ENCODE measurements at places on chromosomes 16 and 17.

GRCh38 chr17:65446838-65447526 lies 114.5 kb downstream of the AXIN2 start:
- no peak for DNase-seq

GRCh38 chr17:14032234-14032633 lies 37.1 kb upstream of the COX10 start:
- DNase-seq: no peak

GRCh38 chr17:1960545-1960912 lies 64.6 kb downstream of the RTN4RL1 start:
- DNase-seq: no peak

GRCh38 chr16:57147381-57148221 lies 38.2 kb downstream of the PSME3IP1 start:
- DNase-seq: peak; percentile 80

DNA sequence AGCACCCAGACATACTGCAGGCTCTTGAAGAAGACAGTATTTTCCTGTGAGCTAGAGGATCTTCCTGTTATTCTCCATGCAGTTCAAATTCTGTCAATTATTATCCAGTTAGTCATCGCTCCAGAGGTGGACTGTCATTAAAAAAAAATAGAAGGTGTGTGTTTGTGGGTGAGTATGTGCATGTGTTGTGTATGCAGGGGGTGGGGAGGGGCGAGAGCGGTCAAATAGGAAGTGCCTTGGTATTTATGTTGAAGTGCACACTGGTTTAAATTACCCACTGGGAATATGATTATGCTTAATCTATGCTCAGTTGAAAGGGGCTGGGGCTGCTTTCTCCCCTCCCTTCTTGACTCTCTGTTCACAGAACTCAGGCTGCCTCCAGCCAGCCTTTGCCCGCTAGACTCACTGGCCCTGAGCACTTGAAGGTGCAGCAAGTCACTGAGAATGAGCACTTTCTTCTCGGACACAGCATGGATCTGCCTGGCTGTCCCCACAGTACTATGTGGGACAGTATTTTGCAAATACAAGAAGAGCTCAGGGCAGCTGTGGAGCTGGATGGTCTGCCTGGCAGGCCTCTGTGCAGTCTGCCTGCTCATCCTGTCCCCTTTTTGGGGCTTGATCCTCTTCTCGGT lies at the start of gene HSD17B2:
TSS of gene HSD17B2 (plus strand) at position 273 of the 632 bp plus-strand sequence. CDS start at position 445, 172 bp downstream.
- DNase-seq: no peak

GRCh38 chr16:89370601-89371000 lies 119.8 kb downstream of the ANKRD11 start:
- DNase-seq: no peak

DNA sequence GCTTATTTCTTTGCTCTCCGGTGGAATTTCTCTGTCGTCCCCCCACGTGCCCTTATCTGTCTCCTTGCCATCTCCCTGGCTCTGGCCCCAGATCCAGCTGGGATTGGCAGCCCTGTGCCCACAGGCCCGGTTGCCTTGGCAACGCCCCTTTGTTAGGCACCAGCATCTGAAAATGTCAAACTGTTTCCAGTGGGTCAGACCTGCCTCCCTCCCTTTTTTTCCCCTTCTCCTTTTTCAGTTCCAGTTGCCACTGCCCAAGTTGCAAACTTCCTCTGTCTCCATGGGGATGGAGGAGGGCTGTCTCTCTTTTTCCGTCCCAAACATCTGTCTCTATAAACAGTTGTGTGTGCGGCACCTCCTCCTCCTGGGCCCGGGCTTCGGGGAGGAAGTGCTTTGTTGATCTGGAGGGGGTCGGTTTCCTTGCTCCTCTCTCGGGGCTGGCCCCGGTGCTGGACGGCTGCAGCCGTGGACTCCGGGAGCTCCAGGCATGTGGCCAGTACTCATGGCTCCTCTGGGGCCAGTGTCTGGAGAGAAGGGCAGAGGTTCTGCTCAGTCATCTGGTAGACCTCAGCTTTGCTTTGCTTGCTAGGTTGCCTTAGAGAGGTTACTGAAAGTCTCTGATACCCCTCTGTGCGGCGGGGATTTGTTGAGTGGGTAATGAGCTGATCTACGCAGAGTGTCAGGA lies 35.3 kb downstream of the SOCS3 start:
- DNase-seq: peak; percentile 99

- DNase-seq: peak; percentile 32
Observed at GRCh38 chr17:42819939-42820535, 4.0 kb downstream of the BECN1 start.

DNA sequence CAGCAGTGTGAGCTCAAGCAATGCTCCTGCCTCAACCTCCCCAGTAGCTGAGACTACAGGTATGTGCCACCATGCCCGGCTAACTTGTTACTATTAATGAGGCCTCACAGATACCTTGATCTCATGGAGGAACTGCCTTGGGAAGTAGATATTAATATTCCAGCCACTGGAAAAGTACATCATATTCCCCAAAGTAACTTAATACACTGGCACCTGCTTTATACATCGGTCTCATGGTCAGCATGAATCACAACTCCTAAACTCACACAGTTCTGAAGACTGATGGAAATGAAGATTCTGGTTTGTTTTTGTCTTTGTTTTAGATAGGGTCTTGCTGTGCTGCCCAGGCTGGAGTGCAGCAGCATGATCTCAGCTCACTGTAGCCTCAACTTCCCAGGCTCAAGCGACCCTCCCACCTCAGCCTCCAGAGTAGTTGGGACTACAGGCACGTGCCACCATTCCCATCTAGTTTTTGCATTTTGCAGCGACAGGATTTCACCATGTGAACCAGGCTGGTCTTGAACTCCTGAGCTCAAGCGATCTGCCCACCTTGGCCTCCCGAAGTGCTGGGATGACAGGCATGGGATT lies 28.2 kb downstream of the ADCY9 start:
- DNase-seq: no peak

- peak; percentile 53 for DNase-seq
Observed at GRCh38 chr17:31579265-31579664, 187.8 kb downstream of the RAB11FIP4 start.

GRCh38 chr17:38994026-38994425 lies 26.8 kb upstream of the FBXO47 start:
- DNase-seq: no peak

DNA sequence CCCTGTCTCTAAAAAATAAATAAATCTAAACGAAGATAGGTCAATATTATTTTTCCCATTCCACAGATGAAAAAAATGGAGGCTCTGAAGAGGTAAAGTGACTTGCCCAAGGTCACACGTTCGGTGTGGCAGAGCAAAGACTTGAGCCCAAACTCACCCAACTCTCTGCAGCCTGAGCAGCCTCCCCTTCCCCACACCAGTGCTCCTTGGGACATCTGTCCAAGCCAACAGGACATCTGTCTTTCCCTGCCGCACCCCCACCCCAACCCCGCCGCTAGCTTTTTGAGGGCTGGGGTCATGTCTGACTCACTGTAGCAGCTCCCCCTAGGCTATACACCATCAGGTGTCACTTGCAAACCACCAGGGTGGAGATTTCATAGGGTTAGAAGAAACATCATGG lies 5.2 kb upstream of the BEAN1 start:
- DNase-seq: no peak

DNA sequence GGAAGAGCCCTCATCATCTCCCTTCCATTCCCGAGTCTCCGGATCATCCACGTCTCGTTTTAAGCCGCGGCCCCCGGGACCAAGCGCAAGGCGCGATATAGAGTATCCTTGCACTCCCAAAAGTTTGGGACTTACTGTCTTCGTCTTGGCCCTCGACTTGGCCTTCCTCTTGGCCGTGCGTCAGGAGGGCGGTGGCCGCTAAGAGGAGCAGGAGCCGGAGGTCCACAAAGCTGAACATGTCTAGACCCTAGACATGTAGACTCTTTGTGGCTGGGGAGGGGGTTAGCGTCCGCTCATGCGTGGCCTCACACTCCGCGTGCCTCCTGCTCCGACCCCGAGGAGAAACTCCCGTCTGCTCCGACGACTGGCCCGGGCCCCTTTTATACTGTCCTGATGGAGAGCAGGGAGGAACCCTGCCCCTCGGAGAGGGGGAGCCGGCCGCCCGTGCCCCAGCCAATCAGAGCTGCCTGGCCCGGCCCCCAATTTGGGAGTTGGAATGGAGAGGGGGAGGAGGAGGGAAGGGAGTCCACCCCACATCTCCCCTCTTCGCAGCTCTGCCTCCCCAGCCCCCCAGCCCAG lies at the start of gene COL1A1:
TSS of gene COL1A1 (minus strand) at position 356 of the 579 bp plus-strand sequence. CDS start at position 238, 118 bp downstream.
- peak; percentile 95 for DNase-seq

- peak; percentile 53 for DNase-seq
Observed at GRCh38 chr16:21952040-21952792, 945 bp upstream of the UQCRC2 start.

DNA sequence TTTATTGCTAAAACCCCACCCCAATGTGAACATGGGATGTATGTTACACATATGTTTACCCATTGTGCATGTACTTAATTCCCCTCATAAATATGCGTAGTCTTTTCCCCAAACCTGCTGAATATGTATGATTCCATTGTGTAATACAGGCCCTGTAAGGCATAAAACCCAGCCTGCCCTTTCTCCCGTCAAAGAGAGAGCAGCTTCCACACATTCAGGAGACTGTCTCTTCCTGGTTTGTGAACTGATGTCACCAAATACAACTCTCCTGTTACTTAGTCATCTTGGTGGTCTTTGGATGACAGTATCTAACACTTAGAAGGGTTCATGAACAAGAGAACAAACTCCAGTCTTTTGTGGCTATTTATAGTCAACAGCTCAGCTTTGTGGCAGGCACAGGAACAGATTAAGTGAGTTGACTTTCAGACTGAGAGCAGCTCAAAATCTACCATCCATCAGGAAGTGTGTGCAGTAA lies 24.7 kb upstream of the TMC7 start:
- DNase-seq: no peak

DNA sequence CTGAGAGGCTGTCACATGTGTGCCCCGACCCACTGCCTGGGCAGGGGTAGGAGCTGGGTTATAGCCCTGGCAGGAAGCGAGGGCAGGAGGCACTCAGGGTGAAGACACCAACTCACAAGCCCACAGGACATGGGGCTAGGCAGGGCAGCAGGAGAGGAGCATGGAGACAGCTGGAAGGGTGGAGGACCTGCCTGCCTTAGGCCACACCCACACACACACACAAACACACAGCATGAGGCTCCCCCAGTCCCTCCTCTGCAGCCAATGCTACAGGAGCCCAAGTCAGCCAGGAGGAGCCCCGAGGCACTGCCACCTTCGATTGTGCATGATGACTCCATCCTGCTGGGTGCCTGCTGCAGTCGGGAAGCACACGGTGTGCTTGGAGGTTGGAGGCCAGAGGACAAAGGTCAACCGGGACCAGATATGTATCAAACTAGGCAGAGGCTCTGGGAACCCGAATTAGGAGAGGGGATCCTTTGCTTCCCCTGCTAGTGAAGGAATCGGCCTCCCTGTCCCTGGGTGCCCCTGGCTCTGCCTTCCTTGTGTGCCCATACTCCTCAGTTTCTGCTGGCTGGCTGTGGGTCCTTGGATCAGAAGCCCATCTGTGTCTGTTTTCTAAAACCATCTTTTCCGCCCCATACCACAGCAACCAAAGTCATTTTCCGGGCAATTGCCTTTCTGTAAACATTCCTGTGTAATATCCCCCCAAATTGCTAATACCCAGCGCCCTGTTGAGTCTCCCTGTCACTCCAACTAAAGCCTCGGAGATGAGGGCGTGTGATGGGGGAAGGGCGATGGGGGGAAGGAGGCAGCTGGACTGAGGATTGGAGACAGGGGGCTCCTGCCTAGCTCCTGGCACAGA lies 20.5 kb downstream of the SRCIN1 start:
- no peak for DNase-seq

GRCh38 chr17:194828-195602 lies 13.6 kb upstream of the DOC2B start:
- DNase-seq: no peak

DNA sequence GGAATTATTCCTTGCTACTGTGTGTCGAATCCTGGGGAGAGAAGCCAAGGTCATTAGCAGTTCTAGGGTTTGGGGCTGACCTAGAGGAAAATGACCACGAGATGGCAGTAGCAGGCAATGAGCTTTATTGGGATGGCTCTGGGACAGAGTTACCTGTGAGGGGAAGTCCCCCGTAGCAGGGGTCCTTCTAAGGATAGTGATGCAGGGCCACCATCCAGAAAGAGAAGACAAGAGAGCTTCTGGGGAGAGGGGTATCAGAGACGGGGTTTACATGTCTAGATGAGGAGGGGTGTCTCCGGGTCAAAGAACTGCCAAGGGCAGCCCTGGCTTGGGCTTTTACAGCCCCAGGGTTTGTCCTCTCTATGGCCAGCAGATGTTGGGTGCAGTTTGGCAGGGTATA lies 6.4 kb upstream of the GGT6 start:
- DNase-seq: peak; percentile 17

- peak; percentile 30 for DNase-seq
Observed at GRCh38 chr17:74218436-74218835, 5.1 kb downstream of the TTYH2 start.

- no peak for DNase-seq
Observed at GRCh38 chr16:71368958-71369357, 10.4 kb downstream of the CALB2 start.

DNA sequence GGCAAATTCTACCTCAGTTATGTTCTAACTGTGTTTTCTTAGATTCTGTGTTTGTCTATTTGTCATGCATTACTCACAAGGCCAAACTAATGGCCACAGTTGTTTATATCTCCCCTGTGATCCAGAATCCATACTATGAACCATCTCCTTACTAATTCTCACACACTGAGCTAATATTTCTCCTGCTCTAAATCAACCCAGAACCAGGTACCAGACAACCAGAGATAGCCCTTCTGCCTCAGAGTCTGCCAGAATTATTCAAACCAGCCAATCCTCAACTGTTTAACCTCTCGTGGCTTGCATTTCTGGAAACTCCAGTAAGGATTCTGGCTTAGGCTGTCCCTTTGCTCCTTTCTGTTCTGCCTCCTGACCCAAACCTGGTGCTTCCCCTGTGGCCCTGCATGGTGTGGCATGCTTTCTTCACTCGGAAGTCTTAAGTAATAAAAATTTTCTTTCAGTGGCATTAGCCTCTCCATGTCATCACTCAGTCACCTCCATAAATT lies 59.4 kb downstream of the EFCAB5 start:
- DNase-seq: no peak

GRCh38 chr17:9217151-9218056 lies 196.1 kb downstream of the NTN1 start:
- DNase-seq: peak; percentile 87

DNA sequence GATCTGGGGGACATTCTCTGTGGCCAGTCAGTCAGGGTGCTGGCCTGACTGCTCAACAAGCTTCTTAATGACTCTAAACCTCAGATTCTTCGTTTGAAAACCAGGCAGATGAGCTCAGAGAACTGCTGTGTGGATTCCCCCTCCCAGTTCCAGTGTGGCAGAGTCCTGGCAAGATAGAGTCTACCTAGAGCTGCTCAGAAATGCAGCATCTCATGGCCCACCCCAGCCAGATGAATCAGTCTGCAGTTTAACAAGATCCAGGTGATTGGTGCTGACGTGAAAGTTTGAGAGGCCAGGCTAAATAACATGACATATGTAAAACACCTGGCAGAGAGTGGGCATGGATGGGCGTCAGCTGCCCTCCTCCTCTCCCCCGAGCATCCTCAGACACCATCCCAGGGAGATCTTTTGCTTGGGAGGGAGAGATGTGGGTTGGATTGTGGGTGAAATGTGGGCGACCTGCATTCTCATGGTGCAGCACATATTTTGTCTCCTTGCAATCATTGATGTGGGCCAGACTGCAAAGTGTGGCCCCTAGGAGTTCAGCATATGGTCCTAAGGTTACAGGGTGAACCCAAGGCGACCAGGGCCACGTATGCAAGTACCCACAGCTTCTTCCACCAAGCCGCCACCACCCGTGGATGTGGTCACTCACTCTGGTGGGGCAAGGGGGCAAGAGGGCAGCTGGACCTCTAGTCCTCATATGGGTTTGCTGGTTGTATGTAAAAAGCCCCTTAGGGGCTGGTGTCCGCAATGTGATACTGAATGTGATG lies 19.5 kb downstream of the SOCS3 start:
- DNase-seq: no peak

- DNase-seq: no peak
Observed at GRCh38 chr17:6780886-6781285, 4.9 kb downstream of the FBXO39 start.

GRCh38 chr17:19686400-19687090 lies 29.8 kb downstream of the SLC47A2 start:
- peak; percentile 42 for DNase-seq
